Naive thymus-derived CD4-positive, alpha-beta T cell (primary cell): ENCODE measurements at places on chromosomes 7 and 10. TPM values are rescaled to one million over a fixed set of nuclear protein-coding genes. Genes with fewer than 3 reads are reported as not detected.

LRRC17 gene
- total RNA-seq = 0.10 and 0.24 TPM in 2 replicates

ANXA11 gene
- total RNA-seq = 189 TPM

CCDC172 gene
- total RNA-seq = not detected

GPC2 gene
- total RNA-seq = 12.3 TPM

DNA sequence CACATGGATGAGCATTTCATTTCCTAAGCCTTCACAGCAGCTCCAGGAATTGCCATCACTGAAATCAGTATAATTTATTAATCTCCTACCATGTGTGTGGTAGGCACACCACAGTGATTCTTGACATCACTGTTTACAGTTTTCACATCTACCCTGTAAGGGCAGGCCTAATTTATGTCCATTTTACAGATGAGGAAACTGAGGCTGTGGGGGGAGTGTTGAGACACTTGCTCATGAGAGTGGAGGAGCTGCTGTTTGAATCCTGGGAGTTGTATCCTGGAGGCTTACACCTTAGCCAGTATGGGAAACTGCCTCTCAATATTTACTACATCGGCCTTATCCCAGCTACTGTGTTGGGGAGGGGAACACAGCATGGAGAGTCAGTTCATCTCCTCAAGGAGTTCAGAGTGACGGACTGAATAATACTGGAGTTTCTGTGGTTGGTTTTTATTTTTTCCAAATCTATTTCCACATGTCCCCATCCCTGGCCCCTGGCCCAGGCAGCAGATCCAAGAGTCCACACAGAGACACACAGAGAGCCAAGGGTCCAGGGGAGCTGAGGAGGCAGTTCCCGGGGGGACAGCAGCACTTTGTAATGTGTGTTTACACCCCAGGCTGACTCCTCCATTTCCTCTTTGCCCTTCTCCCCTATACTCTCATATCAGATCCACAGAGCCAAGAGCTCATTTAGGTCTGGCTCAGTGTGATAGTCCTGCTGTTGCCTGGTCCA, 13.2 kb downstream of the UBTD1 start:
- H3K27me3 ChIP-seq = no peaks in the 10 kb centered on the region
- H3K4me3 ChIP-seq = no peak overlapping the region
- no peak overlapping the region for H3K27ac ChIP-seq
- no peak for DNase-seq
- H3K36me3 ChIP-seq = no peaks in the 10 kb centered on the region

DNA sequence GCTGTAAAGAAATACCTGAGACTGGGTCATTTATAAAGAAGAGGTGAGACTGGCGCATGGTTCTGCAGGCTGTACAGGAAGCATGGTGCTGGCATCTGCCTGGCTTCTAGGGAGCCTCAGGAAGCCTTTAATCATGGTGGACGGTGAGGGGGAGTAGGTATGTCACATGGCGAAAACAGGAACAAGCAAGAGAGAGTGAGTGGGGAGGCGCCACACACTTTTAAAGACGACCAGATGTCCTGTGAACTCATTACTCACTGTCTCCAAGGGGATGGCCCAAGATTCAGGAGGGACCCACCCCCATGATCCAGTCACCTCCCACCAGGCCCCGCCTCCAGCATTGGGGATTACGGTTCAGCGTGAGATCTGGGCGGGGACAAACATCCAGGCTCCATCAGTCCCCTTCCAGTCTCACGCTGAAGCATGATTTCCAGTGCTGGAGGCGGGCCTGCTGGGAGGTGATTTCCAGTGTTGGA, 3.2 kb downstream of the ZNF316 start:
- H3K4me1 ChIP-seq = peaks cover 14% of the 10 kb centered on the region
- no peak for DNase-seq
- H3K27ac ChIP-seq = no peak overlapping the region
- peaks cover 61% of the 10 kb centered on the region for H3K36me3 ChIP-seq
- no peaks in the 10 kb centered on the region for H3K27me3 ChIP-seq

DNA sequence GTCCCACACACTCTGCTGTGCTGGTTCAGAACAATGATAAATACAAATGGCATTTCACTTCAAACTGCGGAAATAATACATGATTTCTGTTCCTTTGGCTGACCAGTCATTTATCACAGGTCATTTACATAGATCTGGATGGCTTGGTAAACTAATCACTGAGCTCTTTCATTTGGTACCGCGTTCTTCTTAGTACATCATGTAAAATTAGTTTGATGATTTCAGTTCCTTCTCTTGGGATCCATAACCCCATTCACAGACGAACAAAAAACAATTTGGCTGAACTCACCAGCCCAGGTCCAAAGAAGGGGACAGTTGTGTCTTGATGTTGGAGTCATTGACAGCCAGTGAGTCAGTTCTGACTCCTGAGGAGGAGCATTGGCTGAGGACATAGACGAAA, 689.8 kb downstream of the INHBA start:
- DNase-seq = no peak
- H3K36me3 ChIP-seq = no peaks in the 10 kb centered on the region
- no peaks in the 10 kb centered on the region for H3K27me3 ChIP-seq
- H3K4me3 ChIP-seq = no peak overlapping the region

DNA sequence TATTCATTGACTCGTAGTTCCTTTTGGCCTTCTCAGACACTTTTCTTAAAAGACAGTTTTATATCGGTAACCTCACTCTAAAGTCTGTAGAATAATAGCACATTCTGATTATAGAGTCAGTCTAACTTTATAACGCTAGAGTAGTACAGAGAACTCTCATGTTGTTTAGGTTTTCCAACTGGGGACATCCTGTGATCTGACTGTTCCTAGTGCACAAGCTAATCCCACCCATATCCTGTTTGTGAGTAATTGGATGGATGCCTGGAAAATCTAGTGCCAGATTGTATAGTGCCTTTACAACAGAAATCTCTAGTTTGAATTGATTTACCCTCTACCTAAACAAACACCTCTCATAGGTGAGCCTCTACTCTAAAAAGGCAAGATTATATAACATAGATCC, 107.4 kb downstream of the ZEB1 start:
- H3K4me3 ChIP-seq = no peak overlapping the region
- H3K36me3 ChIP-seq = no peaks in the 10 kb centered on the region
- no peaks in the 10 kb centered on the region for H3K27me3 ChIP-seq
- no peak for DNase-seq
- H3K4me1 ChIP-seq = peaks cover 9% of the 10 kb centered on the region

GRCh38 chr7:1913466-1914282, 243.6 kb downstream of the ELFN1 start:
- no peaks in the 10 kb centered on the region for H3K27me3 ChIP-seq
- DNase-seq = no peak
- H3K27ac ChIP-seq = no peak overlapping the region
- H3K4me3 ChIP-seq = no peak overlapping the region
- H3K4me1 ChIP-seq = no peaks in the 10 kb centered on the region
- no peaks in the 10 kb centered on the region for H3K36me3 ChIP-seq

DNA sequence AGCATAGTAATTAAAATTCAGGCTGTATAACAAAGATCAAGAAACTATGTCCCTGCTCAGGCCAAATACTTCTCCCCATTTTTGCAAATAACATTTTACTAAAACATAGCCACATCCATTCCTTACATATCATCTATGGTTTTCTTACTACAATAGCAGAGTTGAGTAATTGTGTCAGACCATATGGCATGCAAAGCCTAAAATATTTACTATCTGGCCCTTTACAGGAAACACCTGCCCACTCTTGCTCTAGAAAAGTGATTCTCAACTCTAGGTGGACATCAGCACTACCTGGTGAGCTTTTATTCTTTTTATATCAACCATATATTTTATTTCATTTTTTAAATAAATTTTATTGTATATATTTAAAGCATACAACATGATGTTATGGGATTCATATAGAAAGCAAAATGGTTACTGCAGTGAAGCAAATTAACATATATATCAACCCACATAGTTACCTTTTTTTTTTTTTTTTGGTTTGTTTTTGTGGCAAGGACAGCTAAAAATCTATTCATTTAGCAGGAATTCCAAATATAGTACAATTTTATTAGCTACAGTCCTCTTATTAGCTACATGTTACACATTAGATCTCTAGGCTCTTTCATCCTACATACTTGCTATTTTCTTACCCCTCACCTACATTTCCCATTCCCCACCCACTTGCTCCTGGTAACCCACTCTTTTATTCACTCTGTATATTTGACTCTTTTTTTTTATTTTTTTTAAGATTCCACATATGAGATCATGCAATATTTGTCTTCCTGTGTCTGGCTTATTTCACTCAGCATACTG, 19.6 kb downstream of the ABI1 start:
- peaks cover 3% of the 10 kb centered on the region for H3K36me3 ChIP-seq
- peaks cover 27% of the 10 kb centered on the region for H3K4me1 ChIP-seq
- no peaks in the 10 kb centered on the region for H3K27me3 ChIP-seq
- DNase-seq = no peak
- H3K4me3 ChIP-seq = no peak overlapping the region

DNA sequence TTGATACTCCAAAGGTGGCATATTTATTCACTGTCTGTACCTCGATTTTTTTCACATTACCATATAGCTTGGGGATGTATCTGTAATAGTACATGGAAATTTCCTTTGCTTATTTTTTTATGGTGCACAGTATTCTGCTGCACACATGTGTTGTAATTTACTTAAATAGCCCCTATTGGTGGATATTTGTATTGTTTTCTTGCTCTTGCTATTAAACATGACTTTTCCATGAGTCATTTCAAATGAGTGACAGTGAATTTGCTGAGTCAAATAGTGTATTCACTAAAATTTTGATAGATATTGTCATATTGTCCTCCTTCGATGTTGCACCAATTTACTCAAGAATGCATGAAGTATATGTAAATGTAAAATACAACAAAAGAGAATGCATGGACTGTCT, 122.7 kb upstream of the STEAP4 start:
- H3K4me3 ChIP-seq = no peak overlapping the region
- H3K4me1 ChIP-seq = no peaks in the 10 kb centered on the region
- H3K36me3 ChIP-seq = no peaks in the 10 kb centered on the region
- no peaks in the 10 kb centered on the region for H3K27me3 ChIP-seq
- no peak overlapping the region for H3K27ac ChIP-seq

DNA sequence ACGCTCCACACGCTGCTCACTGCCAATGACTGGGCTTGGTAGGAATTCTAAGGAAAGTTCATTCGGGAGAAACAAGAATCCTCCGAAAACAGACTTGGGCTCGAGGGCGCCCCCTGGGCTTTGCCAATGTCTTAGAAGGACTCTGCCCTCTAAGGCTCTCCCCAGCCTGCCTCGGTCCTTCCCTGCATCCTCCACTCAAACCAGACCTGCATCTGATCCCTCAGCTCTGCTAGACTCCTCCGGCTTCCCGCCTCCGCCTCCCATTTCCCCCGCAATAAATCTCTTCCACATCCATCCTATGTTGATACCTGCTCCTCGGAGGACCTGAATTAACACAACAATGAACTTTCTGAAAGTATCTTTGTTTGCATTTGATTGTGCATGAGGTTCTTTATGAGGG, 177.6 kb downstream of the PLPP4 start:
- no peaks in the 10 kb centered on the region for H3K36me3 ChIP-seq
- H3K4me1 ChIP-seq = no peaks in the 10 kb centered on the region
- DNase-seq = no peak
- H3K27me3 ChIP-seq = no peaks in the 10 kb centered on the region

- no peak overlapping the region for H3K27ac ChIP-seq
- H3K4me1 ChIP-seq = no peaks in the 10 kb centered on the region
- H3K4me3 ChIP-seq = no peak overlapping the region
These were observed 304.7 kb downstream of the CDK14 start for GRCh38 chr7:90900628-90901356.

DNA sequence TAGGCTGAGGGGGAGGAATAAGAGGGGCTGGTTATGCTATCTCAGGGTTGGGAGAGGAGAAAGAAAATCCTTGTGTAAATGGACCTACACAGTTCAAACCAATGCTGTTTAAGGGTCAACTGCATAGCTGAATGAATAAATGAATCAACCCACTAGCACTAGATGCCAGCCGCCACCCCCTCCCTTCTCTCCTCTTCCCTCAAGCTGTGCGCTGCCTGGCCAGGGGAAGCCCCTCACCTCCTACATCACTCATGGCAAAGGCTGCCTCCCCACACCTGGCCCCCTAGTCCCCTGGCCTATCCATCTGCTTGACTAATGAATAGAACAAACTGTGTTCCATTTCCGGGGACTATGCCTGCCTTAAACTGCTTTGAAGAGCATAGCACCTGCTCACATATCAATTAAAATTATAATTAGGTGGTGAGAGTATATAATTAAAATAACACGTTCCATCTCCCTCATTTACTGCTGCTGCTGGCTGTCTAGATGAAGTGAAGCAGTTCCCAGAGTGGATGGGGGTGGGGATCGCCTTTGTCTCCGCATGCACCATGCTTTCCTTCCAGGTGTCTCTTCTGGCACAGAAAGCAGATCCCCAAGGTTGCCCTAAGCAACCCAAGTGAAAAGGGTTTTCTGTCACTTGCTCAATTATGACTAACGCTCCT, 32.6 kb downstream of the GRID1 start:
- H3K4me1 ChIP-seq = no peaks in the 10 kb centered on the region
- H3K27ac ChIP-seq = no peak overlapping the region
- H3K36me3 ChIP-seq = no peaks in the 10 kb centered on the region
- no peak overlapping the region for H3K4me3 ChIP-seq
- H3K27me3 ChIP-seq = no peaks in the 10 kb centered on the region
- DNase-seq = no peak

GRCh38 chr7:130063036-130063435, 7.3 kb upstream of the KLHDC10 start:
- H3K4me1 ChIP-seq = no peaks in the 10 kb centered on the region
- DNase-seq = peak; percentile 70
- no peak overlapping the region for H3K27ac ChIP-seq
- H3K36me3 ChIP-seq = no peaks in the 10 kb centered on the region
- H3K27me3 ChIP-seq = no peaks in the 10 kb centered on the region
